Left forelimb (tissue), 1 donor: ENCODE measurements at places on chromosomes 13 and 19.

DNA sequence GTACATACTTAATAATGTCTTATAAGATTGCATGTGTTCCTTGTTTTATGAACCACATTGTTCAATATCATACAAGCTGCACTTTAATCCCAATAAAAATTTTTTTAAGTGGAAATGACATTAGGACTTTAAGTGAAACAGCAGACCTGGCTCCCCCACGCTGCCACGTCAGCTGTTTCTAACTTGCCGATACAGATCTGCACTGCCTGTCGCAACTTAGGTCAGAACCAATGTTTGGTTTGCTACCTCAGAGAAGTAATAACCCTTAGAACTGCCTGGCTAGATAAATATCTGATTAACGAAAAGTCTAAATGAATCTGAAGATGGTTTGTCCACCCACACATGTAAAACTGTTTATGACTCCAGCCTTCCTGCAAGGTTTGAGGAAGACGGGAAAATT is 327.5 kb upstream of the DACH1 start:
- DNase-seq = no peak

DNA sequence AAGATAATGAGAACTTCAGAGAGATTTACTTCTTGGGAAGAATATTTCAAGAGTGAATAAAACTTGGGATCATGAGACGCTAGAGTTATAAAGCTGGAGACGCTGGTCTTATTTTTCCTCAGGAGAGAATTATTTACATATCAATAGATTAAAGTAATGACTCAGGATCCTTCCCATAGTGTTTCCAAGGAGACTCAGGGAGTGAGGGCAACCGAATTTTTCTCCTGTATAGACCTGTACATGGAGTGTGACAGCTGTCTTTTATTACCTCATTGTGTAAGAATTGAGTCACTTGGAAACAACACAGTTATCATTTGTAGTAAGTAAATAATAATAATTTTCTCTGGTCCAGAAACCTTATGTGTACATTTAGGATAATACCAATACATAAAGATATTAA is 1905.5 kb downstream of the OLFM4 start:
- no peak for DNase-seq

DNA sequence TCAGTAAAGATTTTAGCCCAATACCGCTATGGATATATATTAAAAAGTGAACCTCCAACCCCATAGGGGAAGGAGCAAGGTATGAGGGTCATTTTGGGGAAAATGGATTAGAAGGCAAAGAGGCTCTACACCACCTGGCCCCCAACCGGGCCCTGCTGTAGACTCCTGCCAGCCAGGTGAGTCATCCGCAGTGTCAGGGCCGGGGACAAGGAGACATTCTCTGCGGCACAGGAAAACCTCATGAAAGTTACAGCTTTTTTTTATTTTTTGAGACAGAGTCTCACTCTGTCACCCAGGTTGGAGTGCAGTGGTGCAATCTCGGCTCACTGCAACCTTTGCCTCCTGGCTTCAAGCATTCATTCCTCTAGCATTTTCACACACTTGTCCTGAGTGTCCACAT is 32.0 kb downstream of the ZFR2 start:
- no peak for DNase-seq

DNA sequence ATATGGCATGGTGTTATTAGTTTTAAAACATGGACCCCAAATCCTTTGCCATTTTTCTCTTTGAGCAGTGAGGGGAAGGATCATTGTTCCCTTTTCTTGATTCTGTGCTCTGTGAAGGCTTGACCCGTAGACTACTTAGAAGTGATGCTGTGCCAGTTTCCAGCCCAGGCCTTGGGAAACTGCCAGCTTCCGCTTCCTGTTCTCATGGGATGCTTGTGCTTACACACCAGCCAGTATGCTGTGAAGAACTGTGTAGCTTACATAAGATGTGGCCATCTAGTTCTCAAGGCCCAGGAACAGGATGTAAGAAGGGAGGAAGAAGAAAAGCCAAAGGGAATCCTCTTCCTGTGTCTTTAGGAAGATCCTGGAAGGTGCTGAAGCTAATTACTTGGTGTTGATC is 180.9 kb downstream of the PCCA start:
- DNase-seq = no peak

DNA sequence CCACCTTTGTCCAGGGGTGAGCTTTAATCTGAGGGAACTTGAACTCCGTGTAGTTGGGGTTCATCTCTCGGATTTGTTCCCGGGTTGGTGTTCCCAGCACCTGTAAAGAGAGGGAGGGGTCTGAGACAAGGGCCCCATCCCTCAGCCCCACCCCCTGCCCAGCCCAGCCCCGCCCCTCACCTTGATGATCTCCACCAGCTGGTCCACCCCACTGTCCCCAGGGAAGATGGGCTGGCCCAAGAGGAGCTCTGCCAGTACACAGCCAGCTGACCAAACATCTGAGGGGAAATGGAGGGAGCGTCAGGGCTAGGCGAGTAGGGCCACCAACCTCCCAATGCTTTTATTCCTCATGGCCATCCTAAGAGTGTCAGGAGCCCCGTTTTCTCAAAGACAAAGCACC is 9.3 kb downstream of the GSK3A start:
- no peak for DNase-seq

DNA sequence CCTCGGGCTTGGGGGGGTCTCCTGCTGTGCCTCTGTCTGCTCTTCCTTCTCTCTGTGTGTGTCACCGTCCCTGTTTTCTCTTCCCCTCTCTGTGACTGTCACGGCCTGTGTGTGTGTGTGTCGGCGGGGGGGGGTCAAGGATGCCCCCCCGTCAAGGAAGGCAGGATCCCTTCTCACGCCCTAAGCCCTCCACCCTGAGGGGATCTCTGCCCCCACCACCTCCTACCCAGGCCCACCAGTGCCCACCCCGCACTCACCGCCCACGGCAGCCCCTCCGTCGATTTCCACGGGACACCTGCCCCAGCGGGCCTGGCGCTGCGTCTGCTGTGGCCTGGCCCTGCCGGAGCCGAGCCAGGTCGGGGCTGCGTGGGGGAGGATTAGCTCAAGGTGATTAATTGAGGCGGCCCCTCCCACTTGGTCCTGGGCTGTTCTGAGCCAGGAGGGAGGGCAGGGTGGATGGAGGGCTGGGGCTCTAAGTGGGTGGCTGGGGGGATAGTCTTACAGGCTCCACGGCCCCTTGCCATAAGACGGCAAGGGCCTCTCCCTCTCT is at the start of gene RAX2:
Gene RAX2, minus strand, starts transcription at position 323 of the 550 bp plus-strand sequence. CDS start 486 bp downstream, outside the sequence.
- DNase-seq = no peak

- DNase-seq = no peak
These were observed 574 bp upstream of the XPO4 start for GRCh38 chr13:20903164-20903475.

DNA sequence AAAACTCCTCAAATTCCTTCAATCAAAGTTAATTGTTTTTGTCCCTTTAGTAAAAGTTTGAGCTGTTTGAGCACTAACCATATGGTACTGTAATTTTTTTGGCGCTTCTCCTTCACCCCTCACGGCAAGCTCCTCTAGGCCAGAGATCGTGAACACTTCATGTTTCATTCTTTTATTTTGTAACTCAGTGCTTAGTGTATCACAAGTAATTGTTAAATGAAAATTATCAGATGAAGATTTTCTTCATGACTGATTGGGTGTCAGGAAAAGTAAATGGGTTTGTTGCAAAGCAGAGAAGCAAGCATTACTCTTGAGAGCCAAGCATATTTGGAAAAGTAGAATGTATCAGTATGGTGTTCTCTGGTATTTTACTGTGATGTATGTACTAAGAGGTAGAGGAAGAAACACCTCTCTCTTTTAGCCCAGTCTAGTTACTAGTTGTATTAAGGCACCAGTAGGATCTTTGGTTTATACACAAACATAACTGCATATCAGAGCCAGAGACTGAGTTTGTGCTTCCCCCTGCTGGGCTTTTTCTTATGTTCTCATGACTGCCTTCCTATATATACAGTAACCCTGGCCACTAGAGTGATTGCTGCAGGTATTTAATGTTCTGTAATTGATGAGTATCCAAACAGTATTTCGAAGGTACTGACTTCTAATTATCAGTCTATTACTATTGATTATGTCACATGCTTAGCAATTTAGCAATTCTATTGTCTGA is 202.3 kb upstream of the KLHL1 start:
- DNase-seq = no peak

- DNase-seq = no peak
These were observed 19.2 kb downstream of the FCGBP start for GRCh38 chr19:39915101-39915847.
